ENCODE measurements at places on chromosomes 16 and 17.

- no peak for DNase-seq
Measured at GRCh38 chr17:66675273-66675990, 159.5 kb upstream of the CACNG5 start.

DNA sequence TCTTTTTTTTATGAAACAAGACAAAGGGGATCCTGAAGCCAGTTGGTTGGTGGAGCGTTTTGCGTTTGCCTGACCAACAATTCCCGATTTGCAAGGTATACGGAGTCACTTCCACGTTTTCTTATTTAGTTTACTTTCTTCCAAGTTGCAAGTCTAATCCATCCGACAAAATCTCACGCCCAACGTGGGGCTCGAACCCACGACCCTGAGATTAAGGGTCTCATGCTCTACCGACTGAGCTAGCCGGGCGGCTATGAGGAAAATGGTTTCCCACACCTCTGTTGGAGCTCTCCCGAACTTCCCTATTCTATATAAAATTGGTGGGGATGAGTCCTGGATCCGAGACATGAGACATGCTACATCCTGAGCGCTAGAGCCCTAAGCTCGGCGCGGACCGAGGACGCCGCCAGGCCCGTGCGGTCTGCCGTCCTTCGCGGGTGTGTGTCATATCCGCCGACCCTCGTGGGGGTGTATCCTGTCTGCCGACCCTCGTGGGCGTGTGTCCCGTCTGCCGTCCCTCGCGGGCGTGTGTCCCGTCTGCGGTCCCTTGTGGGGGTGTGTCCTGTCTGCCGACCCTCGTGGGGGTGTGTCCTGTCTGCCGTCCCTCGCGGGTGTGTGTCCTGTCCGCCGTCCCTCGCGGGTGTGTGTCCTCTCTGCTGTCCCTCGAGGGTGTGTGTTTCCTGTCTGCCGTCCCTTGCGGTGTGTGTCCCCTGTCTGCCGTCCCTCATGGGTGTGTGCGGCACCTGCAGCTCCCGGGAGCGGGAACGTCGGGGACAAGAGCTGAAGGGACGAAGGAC lies 22.6 kb downstream of the ZNF213 start:
- peak; percentile 41 for DNase-seq

DNA sequence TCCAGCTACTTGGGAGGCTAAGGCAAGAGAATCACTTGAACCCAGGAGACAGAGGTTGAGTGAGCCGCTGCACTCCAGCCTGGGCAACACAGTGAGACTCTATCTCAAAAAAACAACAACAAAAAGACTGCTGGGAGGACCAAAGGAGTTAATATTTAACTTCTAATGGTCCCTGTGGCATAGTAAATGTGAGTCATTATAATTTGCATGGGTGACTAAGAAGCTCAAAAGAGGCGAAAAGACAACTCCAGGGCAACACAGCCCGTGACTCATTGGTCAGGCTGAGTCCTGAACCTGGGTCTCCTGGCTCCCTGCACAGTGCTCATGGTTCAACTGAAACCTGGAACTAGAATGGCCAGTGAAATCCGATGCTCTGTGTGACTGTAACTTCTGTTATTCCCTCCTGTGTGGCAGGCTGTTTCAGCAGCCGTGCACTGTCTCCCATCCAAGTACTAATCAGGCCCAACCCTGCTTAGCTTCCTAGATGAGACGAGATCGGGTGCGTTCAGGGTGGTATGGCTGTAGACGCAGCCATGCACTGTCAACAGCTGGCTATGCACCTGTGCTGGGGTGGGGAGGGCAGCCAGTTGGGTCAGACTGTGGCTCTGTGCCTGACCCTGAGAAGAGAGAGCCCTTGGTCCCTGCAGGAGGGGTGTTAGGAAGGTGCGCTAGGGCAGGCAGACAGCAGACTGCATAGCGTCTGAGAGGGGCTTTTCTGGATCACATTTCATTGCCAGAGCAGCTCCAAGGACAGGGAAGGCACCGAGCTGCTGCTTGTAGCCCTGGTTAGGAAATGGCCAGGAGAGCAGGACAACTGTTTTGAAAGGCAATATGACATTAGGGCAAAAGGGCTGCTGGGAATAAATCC lies 14.5 kb upstream of the GPRC5C start:
- DNase-seq: no peak

DNA sequence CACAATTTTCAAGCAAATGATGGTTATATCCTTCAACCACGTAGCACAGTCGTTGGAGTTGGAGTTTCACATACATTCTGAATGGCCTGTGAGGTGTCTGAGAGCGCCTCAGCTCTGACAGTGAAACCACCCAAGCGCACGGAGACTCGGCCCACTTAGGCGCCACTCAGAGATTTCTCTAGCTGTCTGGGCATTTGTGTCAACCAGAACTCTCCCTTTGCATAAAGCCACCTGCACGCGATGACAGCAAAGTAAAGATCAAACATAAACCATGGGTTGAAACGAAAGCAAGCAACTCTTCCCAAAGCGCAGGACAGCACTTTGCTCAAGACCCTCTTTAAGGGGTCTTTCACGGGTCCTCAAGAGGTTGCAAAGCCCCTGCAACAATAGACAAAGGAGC lies 533 bp downstream of the SLC6A4 start:
- no peak for DNase-seq

DNA sequence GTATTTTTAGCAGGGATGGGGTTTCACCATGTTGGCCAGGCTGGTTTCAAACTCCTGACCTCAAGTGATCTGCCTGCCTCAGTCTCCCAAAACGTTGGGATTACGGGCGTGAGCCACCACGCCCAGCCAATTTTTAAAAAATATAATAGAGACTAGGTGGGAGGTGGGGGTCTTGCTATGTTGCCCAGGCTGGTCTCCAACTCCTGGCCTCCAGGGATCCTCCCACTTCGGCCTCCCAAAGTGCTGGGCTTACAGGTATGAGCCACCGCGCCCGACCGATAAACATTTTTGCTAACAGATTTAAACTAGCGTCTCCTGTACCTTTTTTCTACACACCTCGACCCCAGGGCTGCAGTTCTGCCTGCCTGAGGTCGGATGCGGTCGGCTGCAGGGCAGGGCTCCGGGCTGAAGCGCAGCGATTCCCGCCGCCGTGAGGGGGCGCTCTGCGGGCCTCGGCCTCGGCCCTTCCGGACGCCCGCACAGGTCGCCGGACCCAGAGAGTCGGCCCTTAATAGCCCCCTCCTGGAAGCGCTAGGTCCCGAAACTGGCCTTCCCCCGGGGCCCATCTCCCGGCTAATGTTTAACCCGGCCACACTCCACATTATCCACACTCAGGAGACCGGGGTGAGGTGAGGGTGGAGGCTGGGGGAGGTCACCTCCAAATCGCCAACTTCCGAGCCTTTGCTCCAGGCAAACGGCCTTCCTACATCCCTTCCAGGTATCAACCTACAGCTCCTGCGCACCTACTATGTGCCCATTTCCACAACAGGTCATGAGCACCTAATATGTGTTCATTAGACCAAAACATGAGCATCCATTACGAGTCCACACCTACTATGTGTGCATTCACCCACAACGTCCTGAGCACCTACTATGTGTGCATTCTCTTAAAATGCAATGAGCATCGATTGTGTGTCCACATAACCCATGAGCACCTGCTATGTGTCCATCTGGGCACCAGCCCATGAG lies 2.0 kb upstream of the GLIS2 start:
- no peak for DNase-seq

DNA sequence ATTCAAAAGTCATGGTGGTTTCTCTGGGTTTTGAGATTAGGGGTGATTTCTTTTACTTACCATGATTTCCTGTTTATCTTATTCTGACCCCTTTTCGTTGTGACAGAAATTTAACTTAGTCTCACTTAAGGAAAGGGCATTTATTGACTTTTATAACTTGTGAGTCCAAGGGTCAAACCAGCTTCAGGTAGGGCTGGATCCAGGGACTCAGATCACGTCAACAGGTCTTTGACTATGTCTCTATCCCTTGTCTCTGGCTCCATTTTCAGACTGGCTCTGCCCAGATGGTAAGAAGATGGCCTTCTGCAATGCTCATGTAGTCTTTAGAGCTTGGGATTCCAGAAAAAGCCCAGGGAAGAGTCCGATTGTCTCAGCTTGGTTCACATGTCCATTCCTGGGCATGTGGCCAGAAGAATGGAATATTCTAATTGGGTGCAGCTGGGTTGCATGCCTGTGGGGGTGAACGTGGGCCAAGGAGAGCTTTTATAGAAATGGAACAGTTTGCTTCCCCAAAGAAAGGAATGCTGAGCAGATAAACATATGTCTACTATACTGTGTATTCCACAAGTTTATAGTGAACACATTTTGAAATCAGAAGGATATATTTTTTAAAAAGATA lies 13.4 kb downstream of the USP43 start:
- DNase-seq: no peak

GRCh38 chr17:21377705-21378396 lies 1.7 kb downstream of the KCNJ12 start:
- DNase-seq: no peak

- DNase-seq: no peak
Measured at GRCh38 chr17:43784628-43785101, 4.4 kb downstream of the CFAP97D1 start.

DNA sequence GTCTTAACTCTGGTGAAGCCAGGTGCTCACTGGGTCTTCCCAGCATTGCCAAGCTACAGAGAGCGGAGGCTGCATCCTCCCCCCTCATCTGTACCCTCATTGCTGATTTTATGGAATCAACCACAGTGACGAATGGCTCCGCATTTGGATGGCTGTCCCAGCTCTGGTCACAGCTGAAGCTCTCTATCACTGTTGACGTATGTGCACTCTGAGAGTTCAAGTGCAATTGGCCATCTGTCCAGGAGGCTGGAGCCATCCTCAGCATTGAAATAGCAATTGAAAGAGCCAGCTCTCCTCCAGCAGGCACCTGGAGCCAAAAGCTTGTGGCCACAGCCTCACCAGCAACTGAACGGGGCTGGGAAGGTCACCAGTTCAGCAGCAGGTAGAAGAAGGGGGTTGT lies 494.1 kb downstream of the TMEM114 start:
- DNase-seq: no peak

DNA sequence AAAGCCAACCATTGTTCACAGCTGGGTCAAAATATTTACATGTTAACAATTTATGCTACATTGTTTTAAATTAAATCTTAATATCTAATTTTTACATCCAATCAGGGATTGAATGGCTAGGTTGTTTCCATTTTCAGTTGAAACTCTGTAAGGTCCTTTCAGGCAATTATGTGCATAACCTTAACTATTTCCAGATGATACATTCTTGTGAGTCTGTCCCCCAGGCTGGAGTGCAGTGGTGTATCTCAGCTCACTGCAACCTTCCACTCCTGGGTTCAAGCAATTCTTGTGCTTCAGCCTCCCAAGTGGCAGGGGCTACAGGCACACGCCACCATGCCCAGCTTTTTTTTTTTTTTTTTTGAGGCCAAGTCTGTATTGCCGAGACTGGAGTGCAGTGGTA lies 10.4 kb downstream of the CDC42EP4 start:
- no peak for DNase-seq

DNA sequence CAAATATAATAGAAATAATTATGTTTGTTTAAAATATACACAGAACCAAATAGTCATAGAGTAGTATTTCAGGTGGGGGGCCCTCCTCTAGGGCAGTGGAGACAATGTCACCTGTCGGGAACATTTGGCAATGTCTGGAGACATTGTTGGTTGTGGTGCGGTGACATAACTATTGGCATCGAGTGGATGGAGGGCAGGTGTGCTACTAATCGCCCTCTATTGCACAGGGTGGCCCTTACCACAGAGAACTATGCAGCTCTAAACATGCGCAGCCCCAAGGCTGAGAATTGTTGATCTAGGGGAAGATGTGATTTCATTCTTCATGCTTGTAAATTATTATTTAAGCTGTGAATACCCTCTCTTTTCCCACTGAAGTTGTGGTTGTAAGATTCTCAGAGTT lies 594.0 kb downstream of the WWOX start:
- no peak for DNase-seq

DNA sequence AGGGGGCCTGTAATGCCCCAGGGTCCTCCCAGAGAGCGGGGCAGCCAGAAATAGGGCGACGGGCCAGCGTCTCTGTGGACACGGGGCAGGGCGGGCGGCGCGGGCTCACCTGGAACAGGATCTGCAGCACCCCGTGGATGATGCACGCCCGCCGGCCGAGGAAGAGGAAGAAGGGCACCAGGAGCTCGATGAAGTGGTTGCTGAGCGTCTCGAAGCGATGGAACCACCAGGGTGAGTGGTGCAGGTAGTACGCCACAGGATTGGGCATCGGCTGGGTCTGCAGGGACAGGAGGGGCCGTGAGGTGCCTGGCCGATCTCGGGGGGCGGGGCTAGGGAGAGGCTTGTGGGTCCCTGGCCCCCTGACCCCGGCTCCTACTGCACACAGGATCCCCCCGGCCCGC lies 78.9 kb upstream of the GNG13 start:
- no peak for DNase-seq

DNA sequence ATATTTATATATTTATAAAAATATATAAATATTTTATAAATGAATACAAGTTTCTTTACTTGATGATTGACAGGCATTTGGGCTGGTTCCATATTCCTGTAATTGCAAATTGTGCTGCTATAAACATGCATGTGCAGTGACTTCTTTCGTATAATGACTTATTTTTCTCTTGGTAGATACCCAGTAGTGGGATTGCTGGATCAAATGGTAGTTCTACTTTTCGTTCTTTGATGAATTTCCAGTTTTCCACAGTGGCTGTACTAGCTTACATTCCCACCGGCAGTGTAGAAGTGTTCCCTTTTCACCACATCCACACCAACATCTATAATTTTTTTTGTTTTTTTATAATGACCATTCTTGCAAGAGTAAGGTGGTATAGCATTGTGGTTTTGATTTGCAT lies 7.8 kb downstream of the ACSM2B start:
- DNase-seq: no peak

DNA sequence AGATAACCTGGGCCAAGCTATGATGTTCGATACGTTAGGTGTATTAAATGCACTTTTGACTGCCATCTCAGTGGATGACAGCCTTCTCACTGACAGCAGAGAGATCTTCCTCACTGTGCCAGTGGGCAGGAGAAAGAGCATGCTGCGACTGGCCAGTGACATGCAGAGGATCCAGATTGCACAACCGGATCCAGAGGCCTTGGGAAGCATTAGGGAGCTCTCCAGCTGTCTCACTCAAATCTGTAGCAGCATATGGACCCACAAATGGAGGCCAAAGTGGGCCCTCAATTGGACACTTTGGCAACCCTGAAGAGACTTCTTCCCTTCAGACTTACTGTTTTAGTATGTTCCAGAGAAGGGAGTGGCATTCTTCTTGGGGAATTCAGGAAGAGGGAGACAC lies 20.9 kb downstream of the PDZD9 start:
- no peak for DNase-seq

GRCh38 chr17:64281962-64282752 lies 19.1 kb upstream of the TEX2 start:
- DNase-seq: peak; percentile 30

DNA sequence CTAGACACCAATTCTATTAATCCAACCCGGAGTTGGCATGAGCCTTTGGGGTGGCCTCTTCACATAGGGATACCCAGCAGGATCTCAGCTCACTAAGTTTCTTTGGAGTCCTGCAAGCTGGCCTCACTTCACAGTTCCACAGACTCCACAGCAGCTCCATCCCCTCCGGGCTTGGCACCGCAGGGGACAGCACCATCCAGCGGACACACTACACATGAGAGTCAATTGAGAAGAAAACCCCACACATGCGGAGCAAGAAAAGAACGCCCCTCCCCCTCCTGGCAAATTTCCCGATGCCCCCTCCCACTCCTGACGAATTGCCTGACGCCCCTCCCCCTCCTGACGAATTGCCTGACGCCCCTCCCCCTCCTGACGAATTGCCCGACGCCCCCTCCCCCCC lies 31.1 kb downstream of the KLHDC4 start:
- DNase-seq: no peak

- no peak for DNase-seq
Measured at GRCh38 chr16:87845213-87845612, 24.1 kb downstream of the SLC7A5 start.

Measured in activated T-helper 2 cell treated with anti-CD3 and anti-CD28 coated beads, Interferon-gamma antibody, Interleukin-2, Interleukin-4, amounts not matched to agents 10 μg/mL and 5 μg/mL and 100 μg/mL, durations not matched to agents 14 hours and 24 hours and 36 hours (primary cell).